ENCODE measurements at places on chromosomes 4 and X. TPM values are rescaled to one million over a fixed set of nuclear protein-coding genes. Genes with fewer than 3 reads are reported as not detected.

DNA sequence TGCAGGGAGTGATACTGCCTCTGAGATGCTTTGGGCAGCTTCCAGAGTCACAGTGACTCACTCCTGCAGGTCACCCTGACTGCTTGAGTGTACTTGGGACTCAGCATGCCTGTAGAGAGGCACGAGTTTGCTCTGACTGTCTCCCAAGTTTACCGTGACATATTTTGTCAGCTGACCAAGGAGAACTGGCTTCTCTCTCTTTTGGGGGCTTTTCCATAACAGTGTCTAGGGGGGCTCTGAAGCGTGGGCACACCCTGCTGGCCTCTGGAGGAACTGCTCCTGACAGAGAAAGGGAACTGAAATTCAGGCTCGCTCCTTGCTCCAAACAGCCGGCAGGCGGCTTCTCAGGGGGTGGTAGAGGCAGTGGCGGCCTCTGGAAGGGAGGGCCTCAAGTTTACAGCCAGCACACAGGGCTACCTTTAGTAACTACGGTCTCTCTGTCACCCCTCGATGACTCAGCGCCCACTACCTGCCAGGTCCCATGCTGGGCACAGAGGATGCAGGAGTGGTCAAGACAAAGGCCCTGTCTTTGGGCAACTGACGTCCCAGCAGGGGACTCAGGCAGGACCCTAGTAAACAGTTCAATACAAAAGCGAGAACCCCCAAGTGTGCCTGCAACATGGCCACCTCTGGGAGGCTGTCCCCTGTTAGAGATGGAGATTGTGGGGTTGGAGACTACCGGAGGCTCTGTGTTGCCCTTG, 17.8 kb downstream of the ZNF185 start:
- peak; percentile 9 for DNase-seq

The RBBP7 gene
- 216 TPM for total RNA-seq

DNA sequence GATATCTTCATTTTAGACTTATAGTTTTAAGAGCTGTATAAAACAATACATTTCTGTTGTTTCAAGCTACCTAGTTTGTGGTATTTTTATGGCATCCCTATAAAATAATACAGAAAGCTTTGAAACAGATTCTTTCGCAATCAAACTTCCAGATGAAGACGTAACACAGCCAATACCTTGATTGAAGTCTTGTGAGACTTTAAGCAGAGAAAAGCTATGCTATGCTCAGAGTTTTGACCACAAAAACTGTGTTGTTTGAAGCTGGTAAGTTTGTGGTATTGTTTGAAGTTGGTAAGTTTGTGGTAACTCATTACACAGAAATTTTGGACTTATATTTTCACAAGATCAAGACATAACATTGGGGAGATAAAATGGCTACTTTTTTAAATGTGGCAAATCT, 201.8 kb upstream of the UGT8 start:
- no peak for DNase-seq

GRCh38 chrX:35699642-35700041, 98.5 kb upstream of the MAGEB16 start:
- DNase-seq: no peak

The TCEAL2 gene
- total RNA-seq: 0.51 TPM

GRCh38 chr4:164203476-164203875, 550.5 kb upstream of the SMIM31 start:
- no peak for DNase-seq

- DNase-seq: peak; percentile 13
Measured at GRCh38 chrX:30865015-30865414, 24.0 kb downstream of the TAB3 start.

The ARHGEF6 gene
- 54.1 TPM for total RNA-seq

The DGKQ gene
- 11.4 TPM for total RNA-seq

Data from activated CD4-positive, alpha-beta memory T cell treated with anti-CD3 and anti-CD28 coated beads for 36 hours (primary cell).